Activated CD4-positive, alpha-beta T cell treated with anti-CD3 and anti-CD28 coated beads, Interleukin-2, amount 50 U/mL, for 24 hours (primary cell): ENCODE measurements at places on chromosomes 2 and 18.

DNA sequence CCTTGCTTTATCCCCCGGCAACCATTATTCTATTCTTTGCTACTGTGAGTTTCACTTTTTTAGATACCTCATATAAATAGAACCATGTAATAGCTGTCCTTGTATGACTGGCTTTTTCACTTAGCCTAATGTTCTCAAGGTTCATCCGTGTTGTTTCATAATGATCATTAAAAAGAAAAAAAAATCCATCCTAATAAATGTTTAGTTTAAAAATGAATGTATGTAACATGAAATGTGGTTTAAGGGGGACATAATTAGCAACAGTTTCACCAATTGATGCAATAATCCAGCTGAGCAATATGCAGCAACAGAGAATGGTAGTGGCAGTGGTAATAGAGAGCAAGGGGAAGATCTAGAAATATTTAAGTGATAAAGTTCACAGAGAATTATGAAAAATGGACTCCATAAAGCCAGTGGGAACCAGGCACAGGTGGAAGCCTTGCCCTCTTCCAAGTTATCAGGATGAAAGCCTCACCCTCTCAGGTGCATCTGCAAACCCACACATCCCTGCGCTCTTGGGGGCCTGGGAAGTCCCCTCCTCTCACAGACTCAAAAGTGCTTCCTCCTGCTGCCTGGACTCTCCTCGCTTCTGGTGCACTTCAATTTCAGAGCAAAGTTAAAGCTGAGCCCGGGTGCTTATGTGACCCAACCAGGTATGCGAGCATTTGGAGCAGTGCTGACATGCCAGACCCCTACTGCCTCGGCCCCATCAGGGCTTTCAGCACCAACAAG, 1403.3 kb upstream of the SLC39A10 start:
- no peak for DNase-seq

DNA sequence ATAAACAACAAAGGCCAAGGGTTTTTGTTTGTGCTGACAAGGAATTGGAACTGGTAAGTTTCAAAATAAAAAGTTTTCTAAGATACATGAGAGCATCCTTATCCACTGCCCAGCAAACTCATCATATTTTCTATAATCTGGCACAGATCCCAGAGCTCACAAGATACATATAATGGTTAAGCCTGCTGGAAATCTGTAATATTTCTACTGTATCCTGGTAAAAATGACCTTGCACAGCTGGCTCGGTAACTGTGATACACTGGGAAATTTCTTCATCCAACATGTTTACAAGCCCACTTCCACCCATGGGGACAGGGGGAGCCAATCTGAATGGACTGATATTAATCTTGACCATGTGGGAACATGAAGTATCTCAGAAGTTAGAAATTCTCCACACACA, 425.4 kb upstream of the MMADHC start:
- DNase-seq, result no peak

GRCh38 chr18:48551100-48551499, 12.3 kb downstream of the CTIF start:
- no peak for DNase-seq

GRCh38 chr18:45837283-45838070, 12.0 kb downstream of the SIGLEC15 start:
- no peak for DNase-seq

DNA sequence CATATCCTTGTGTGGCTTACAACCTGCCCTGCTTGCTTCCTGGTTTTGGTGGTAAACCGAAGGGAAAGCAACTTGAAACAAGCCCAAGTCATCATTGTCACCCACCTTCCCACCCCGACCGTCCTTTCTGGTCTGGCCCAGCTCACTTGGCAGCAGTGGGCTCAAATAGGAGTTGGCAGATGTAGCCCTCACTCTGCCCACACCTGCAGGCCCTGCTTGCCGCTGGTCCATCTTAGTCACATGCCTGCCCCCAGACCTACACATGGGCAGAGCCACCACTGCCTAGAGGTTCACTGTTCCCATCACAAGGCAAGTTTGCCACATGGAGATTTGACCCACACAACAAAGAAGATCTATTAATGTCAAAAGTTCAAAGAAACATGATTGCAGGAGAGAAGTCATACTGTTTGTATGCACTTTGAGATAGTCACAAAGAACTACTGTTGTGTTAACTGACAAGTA, 9.3 kb downstream of the EIPR1 start:
- no peak for DNase-seq
